ENCODE measurements at places on chromosomes 7 and 10.

GRCh38 chr10:63491588-63492316 lies 26.0 kb upstream of the JMJD1C start:
- DNase-seq = no peak

DNA sequence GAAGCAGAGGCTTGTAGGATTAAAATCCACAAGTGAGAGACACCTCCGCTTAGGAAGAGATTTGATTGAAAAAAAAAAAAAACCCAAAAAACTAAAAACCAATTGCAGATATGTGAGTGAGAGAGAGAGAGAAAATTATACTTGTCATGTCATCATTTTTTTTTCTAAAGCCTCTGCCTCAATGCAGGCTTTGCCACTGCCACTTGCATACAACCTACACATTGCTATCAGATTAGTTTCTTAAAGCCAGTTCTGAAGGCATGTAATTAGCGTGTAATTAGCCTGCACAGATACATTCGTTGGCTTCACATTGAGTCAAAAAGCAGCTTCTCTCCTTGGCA lies 86.1 kb upstream of the MTPN start:
- no peak for DNase-seq

- DNase-seq = no peak
These were observed at the start of gene SLC26A5 for GRCh38 chr7:103446049-103446520. Gene SLC26A5 (minus strand): TSS chr7:103446207. CDS start chr7:103421514, 24,693 bp downstream.

DNA sequence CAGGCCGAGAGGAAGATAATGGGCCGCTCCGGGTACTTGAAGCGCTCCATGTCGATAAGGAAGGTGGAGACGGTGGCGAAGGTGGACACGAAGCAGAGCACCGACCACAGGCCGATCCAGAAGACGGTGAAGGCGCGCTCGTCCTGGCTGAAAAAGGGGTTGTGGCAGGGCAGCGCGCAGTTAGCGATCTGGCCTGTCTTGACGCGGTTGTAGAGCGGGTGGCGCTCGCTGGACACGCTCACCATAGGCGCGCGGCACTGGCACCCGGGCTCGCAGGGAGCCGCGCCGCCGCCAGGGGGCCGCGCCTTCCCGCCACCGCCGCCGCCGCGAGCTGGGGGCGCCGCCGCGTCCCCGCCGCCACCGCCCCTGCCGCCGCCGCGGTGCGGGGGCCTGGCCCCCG lies 1.6 kb downstream of the FZD8 start:
- no peak for DNase-seq

Measured in C1 segment of cervical spinal cord (tissue), 14 donors.